ENCODE measurements at places on chromosomes 11 and 22. TPM values are rescaled to one million over a fixed set of nuclear protein-coding genes. Genes with fewer than 3 reads are reported as not detected.

DNA sequence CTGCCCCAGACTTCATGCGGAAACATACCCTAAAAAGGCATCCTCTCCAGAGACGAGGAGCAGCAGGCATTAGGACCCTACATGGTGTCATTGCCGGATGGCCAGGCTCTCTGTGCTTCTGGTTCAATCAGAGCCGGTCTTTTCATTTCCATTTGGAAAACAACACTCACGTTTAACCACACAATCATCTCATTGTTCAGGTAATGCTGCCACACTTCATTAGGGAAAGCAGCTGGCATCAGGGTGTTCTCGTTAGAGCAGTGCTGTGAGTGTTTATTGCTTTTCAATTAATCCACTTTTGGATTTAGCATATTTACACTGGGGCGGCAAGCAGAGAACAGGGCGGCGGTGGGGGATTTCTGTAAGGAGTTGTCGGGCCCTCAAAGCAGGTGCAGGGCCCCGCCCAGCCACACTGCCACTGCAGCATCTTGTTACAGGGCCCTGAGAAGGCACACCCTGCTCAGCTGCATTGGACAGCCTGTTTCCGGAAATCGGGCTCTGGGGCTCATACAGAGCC, 338.6 kb downstream of the SHANK2 start:
- no peak for DNase-seq

GRCh38 chr11:14789879-14790484, 102.0 kb downstream of the CYP2R1 start:
- no peak for DNase-seq

DNA sequence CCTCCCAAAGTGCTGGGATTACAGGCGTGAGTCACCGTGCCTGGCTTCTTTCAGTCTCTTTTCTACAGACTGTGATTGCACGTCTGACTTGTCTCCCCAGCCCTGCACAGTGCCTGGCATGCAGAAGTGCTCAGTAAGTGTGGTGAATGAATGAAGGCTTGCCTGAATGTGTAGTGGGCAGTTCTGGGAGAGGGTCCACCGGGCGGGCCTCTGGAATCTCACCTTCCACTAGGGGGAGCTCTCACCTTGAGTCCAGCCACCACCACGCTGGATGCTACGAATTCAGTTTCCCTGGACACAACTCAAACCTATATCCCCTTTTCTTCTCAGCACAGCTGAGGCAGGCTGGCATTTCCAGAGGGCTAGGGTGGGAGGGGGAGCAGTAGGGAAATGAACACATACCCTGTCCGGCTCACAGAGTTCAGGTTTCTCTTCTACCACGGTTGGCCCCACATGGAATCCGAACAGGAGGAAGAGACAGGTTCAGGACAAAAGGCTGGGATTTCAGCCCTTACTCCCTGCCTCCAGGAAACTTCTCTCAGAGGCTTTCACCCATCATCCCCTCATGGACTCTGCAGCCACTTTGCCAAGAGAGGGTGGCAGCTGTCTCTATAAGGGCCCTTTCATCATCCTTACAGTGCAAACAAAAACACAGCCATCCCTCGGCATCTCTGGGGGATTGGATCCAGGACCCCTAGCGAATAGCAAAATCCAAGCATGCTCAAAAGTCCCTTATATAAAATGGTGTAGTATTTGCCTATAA, 86.8 kb downstream of the NECTIN1 start:
- DNase-seq: no peak

Gene IGLL1
- total RNA-seq: 2.2 TPM

Gene PPP6R2
- total RNA-seq: 58.9 TPM

Measured in activated CD4-positive, alpha-beta memory T cell treated with anti-CD3 and anti-CD28 coated beads, Interleukin-2, amount 10 ng/mL, durations not matched to agents 7 days and 5 days (primary cell).